Activated T-helper 1 cell treated with anti-CD3 and anti-CD28 coated beads, Interleukin-12 subunit alpha, Interleukin-12 subunit beta, Interleukin-2, Interleukin-4 antibody, amounts not matched to agents 30 ng/mL and 10 ng/mL and 1 ng/mL, durations not matched to agents 14 hours and 24 hours and 36 hours (primary cell): ENCODE measurements at places on chromosomes 16 and 17. TPM values are rescaled to one million over a fixed set of nuclear protein-coding genes. Genes with fewer than 3 reads are reported as not detected.

The FBXW10 gene
- 0.07 TPM in 1 of 2 replicates, not detected in the other for total RNA-seq

The TTLL6 gene
- total RNA-seq, result not detected in 2 replicates

The KRT12 gene
- not detected in 2 replicates for total RNA-seq

The WIPF2 gene
- total RNA-seq, result 25.8 and 27.6 TPM in 2 replicates

The EVPLL gene
- 0.17 TPM in 1 of 2 replicates, not detected in the other for total RNA-seq

The KRT15 gene
- not detected in 2 replicates for total RNA-seq

The OSBPL7 gene
- 18.6 and 21.6 TPM in 2 replicates for total RNA-seq

The AGRP gene
- not detected in 2 replicates for total RNA-seq

DNA sequence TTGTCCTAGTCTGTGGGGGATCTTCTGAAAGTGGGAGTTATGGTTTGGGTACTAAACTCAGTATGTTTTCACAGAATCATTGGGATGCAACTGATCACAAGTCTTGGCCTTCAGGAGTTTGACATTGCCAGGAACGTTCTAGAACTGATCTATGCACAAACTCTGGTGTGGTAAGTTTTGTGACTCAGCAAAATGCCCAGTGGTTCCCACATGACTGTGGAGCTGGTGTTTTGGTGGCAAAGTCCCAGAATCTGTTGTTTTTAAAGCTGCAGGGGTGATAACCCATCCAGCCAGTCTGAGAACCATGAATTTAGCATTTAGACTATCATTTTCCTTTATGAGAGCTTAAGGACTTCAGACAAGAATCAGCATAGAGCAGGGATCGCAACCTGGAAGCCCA, 40.6 kb downstream of the GDE1 start:
- H3K27me3 ChIP-seq, result peaks cover 5% of the 10 kb centered on the region
- H3K27ac ChIP-seq, result no peak overlapping the region
- DNase-seq, result no peak
- H3K36me3 ChIP-seq, result no peaks in the 10 kb centered on the region

- no peak for DNase-seq
- H3K27me3 ChIP-seq, result peaks cover 35% of the 10 kb centered on the region
- H3K36me3 ChIP-seq, result no peaks in the 10 kb centered on the region
- peaks cover 20% of the 10 kb centered on the region for H3K4me1 ChIP-seq
These were observed 365.4 kb upstream of the TNRC6C start for GRCh38 chr17:77593081-77593480.

GRCh38 chr17:80212109-80212508, 8.0 kb downstream of the SGSH start:
- H3K36me3 ChIP-seq, result peaks cover 3% of the 10 kb centered on the region
- no peaks in the 10 kb centered on the region for H3K27me3 ChIP-seq
- H3K27ac ChIP-seq, result no peak overlapping the region
- no peak for DNase-seq
- H3K4me1 ChIP-seq, result no peaks in the 10 kb centered on the region

GRCh38 chr17:56130631-56131030, 22.6 kb upstream of the ANKFN1 start:
- no peak overlapping the region for H3K4me3 ChIP-seq
- no peak for DNase-seq
- no peaks in the 10 kb centered on the region for H3K4me1 ChIP-seq
- H3K27ac ChIP-seq, result no peak overlapping the region

GRCh38 chr16:18941471-18941870, 15.3 kb upstream of the SMG1 start:
- H3K27ac ChIP-seq, result no peak overlapping the region
- DNase-seq, result no peak
- H3K36me3 ChIP-seq, result peaks cover 4% of the 10 kb centered on the region
- H3K4me1 ChIP-seq, result peaks cover 42% of the 10 kb centered on the region

DNA sequence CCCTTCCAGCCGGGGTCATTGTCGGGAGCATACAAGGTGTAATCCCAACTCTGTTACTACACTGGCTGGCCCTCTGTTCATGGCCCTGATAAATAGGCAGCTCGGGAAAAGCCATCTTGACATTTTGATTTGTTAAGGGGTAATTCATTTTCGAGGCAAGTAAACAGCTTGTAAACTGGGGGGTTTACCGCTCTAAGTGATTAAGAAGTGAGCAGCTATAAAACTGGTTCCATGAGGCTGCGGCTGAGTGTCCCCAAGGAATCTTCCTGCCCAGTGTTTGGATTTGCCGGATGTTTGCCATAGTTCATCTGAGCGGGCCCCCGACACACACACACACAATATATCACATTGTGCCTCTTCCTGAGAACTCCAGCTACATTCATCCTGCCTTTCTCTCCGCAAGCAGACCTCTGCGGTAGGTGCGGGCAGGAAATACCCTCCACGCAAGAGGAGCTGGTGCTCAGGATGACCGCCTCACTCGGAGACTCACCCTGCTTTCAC, 92.2 kb downstream of the SOCS1 start:
- H3K27ac ChIP-seq, result no peak overlapping the region
- H3K4me3 ChIP-seq, result no peak overlapping the region
- DNase-seq, result no peak
- no peaks in the 10 kb centered on the region for H3K27me3 ChIP-seq
- peaks cover 34% of the 10 kb centered on the region for H3K36me3 ChIP-seq

- H3K27me3 ChIP-seq, result peaks cover 6% of the 10 kb centered on the region
- H3K27ac ChIP-seq, result no peak within 1 kb of the TSS
- no peaks in the 10 kb centered on the region for H3K4me1 ChIP-seq
- DNase-seq, result no peak
These were observed at the start of gene RCVRN for GRCh38 chr17:9905078-9905415. Gene RCVRN, minus strand, starts transcription at chr17:9905271. Its CDS starts 91 bp downstream, at chr17:9905180.

DNA sequence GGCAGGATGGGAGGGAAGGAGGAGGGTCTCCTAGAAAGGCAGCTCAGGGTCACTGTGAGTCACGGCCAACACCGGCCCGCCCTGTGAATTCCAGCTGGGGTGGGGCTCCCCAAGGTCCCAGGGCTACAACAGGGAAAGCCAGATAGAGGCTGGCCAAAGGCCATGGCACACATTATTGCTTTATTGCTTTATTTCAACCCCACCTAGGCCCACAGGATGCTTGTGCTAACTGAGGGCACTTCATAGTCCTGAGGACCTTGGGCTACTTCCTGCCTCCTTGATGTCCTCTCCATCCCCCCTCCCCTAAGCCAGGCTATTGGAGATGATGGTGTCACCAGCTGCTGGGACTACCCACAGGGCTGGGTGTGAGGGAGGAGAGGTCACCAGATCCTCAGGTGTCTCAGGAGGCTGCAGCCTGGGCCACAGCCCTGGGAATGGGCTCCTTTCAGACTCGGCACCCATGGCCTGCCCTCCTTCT, 26.1 kb downstream of the LRRC75A start:
- DNase-seq, result no peak
- H3K27me3 ChIP-seq, result no peaks in the 10 kb centered on the region
- H3K36me3 ChIP-seq, result peaks cover 2% of the 10 kb centered on the region
- H3K4me3 ChIP-seq, result no peak overlapping the region
- no peak overlapping the region for H3K27ac ChIP-seq
- H3K4me1 ChIP-seq, result peaks cover 3% of the 10 kb centered on the region

DNA sequence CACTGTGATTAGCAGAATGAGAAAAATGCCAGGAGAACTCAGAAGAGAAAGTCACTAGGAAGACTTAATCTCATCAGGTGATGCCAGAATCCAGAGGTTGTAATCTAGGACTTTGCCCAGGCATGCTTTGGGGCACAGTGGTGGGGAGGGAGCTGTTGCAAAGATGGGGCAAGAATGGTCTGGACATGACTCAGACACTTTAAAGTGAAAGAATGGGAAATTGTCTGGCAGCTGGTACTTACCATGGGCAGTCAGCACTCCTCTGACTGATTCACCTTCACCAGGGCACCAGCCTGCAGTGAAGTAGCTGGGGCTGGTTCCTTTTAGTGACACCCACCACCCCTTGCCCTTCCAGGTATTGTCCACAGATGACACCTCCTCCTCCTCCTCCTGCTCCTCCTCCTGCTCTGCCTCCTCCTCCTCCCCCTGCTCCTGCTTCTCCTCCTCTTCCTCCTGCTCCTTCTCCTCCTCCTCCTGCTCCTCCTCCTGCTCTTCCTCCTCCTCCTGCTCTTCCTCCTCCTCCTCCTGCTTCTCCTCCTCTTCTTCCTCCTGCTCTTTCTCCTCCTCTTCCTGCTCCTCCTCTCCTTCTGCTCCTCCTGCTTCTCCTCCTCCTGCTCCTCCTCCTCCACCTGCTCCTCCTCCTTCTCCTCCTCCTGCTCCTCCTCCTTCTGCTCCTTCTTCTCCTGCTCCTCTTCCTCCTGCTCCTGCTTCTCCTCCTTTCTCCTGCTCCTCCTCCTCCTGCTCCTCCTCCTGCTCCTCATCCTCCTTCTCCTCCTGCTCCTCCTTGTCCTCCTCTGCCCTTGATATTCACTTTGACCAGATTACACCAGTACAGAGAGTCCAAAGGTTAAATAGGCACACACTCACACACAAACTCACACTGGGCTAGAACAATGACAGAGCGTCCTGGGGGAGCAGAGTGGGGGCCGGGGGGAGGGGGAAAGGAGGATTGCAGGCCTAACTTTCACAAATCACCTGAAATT, at the start of gene CHD9NB:
Gene CHD9NB (minus strand): TSS at position 379 of the 983 bp plus-strand sequence. CDS start 8,739 bp downstream, outside the sequence.
- H3K27me3 ChIP-seq, result peaks cover 2% of the 10 kb centered on the region
- no peaks in the 10 kb centered on the region for H3K36me3 ChIP-seq
- peaks cover 24% of the 10 kb centered on the region for H3K4me1 ChIP-seq
- no peak for DNase-seq

DNA sequence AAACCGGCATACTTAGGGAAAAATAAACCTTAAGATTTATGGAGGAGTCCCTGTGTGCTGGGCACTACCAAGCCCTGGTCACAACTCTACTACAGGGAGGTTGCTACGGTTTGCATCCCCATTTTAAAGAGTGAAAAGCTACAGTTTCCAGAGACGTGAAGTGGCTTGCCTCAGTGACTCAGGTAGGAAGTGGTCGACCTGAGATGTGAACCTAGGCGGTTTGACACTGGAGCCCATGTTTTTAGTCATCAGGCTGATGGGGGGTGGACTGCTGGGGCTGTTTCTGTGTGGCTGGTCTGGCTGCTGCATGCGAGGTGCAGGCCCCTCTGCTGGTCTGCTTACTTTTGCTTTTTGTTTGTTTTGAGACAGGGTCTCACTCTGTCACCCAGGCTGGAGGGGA, 6.6 kb downstream of the COX6A2 start:
- peak; percentile 69 for DNase-seq
- H3K36me3 ChIP-seq, result peaks cover 5% of the 10 kb centered on the region
- peaks cover 62% of the 10 kb centered on the region for H3K4me1 ChIP-seq
- H3K4me3 ChIP-seq, result peak overlapping the region; percentile 44
- H3K27ac ChIP-seq, result peak overlapping the region; percentile 77

DNA sequence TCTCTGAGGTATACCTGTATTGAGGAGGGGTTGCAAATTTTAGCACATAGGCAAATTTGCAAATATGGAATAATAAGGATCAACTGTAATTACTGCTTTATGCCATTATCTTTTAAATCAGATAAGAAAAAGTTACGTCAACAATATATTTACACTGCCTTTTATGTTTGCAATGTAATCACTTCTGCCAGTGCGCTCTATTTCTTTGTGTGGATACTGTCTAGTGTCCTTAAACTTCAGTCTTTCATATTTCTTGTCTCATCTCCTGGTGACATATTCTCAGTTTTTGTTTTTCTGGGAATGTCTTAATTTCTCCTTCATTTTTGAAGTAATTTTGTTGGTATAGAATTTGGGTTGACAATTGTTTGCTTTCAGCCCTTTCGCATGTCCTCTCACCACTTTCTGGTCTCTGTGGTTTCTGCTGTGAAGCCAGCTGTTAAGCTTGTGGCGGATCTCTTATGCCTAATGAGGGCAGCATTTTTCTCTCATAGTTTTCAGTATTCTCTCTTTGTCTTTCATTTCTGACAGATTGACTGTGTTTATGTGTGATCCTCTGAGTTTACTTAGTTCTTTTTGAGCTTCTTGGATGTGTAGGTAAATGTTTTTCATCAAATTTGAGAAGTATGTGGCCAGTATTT, 37.6 kb upstream of the ABCC11 start:
- H3K4me3 ChIP-seq, result no peak overlapping the region
- no peaks in the 10 kb centered on the region for H3K27me3 ChIP-seq
